ENCODE measurements at places on chromosomes 5 and 9.

- DNase-seq = no peak
These were observed 278.3 kb upstream of the RFX3 start for GRCh38 chr9:3804103-3804502.

DNA sequence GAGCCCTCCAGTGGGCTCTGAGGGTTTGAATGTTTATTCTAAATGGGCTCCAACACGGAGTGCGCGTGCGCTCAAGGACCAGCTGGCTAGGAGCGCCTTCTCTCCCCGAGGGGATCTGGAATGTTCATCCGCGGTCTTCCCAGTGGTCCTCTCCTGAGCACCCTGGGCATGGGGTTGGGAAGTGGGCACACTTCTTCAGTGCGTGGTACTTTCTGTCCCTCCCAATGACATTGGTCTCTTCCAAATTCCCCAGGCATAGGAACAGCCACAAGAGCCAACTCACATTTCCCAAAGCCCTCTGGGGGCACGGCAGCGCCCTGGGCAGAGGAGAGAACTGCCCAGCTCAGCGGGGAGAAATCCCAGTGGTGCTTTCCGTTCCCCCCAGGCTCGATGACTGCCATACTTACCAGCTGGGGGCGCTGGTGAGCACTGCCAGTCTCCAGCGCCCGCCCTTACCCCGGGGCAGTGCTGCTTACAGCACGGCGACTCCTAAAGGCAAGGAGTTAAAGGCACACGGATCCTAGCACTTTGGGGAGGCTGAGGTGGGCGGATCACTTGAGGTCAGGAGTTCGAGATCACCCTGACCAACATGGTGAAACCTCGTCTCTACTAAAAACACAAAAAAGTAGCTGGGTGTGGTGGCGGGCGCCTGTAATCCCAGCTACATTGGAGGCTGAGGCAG lies 29.9 kb upstream of the OBP2B start:
- DNase-seq = no peak

GRCh38 chr9:113446323-113446740 lies 17.2 kb upstream of the RGS3 start:
- DNase-seq = peak; percentile 51

- no peak for DNase-seq
These were observed 1.6 kb downstream of the MGAT4B start for GRCh38 chr5:179805070-179805528.

GRCh38 chr5:74647096-74647495 lies 6.6 kb upstream of the ENC1 start:
- DNase-seq = peak; percentile 82

GRCh38 chr9:108478431-108479332 lies 377.1 kb downstream of the ACTL7B start:
- DNase-seq = no peak

DNA sequence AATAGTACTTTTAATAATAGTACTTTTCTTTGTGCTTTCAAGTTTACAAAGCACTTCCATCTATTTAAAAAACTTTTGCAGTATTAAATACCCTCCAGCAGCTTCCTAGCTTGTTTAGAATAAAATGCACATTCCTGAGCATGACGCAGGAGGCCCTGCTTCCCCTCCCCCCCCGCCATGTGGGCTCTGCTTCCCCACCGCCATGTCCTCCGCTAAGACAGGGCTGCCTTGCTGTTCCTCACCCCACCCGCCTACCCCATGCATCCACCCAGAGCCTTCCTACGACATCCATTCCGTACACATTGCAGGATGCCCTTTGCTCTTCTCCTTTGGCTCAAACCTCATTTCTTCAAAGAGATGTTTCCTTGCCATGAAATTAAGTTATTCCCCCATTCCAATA lies 205.9 kb upstream of the MSX2 start:
- DNase-seq = no peak

DNA sequence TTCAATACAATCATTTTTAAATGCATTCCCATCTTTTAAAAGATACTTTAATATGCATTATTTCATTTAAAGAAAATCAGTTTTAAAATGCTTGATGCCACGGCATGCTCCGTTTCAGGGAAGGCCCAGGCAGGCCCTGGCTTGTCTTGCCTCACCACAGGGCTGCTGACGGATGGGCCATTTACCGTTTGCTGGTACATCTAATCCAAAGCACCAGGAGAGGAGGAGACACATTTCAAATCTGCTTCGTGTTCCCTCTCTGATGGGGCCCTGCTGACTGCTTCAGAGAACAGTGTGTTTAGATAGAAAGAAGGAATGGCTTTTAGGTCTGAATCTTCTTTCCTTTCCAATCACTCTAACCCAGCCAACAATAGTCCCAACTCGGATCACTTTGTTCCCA lies 185.2 kb downstream of the DCP2 start:
- DNase-seq = no peak

DNA sequence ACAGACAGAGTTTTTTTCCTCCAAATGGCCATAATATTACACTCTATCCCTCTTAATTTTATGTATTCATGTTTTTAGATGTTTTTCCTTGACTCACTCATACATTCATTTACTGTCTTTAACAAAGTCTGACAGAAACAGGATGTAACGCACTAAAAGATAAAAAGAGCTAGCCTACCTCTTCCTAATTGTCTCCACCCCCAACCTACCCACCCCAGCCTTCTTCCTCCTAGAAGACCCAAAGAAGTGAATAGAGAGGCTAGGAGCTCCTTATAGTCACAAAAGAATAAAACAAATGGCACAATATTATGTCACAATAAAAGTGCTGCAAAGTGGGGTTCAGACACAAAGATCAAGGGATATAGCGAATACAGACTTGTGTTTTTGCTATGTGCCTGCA lies 719 bp downstream of the NOL8 start:
- no peak for DNase-seq

- DNase-seq = no peak
These were observed 26.2 kb upstream of the LMX1B start for GRCh38 chr9:126587187-126588185.

GRCh38 chr5:154228696-154229095 lies 38.2 kb downstream of the GALNT10 start:
- DNase-seq = no peak

- DNase-seq = no peak
These were observed 320.4 kb upstream of the KLF4 start for GRCh38 chr9:107809871-107810460.

- DNase-seq = no peak
These were observed 8.7 kb upstream of the TRPC7 start for GRCh38 chr5:136374003-136374402.

Data from NCI-H1105 treated with DMSO at 0.1 percent for 48 hours (cell line).